ENCODE measurements at places on chromosomes 3 and 15.

DNA sequence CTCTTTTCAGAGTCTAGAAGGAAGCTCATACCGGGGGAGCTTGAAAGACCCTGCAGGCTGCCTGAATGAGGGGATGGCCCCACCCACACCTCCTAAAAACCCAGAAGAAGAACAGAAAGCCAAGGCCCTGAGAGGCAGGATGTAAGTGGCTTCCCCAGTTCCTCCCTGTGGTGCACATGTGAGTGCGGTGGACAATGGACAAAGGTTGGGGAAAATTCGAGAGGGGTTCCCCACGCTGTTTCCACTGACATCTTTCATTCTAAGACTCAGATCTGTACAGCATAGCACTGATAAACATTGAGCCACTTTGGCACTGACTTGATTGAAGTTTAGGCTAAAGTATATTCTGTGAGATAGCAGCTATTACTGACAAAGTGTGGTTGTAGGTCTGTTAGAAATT is 79.5 kb upstream of the UMPS start:
- no peak for DNase-seq

GRCh38 chr15:90482124-90483011 is 47.4 kb upstream of the CRTC3 start:
- DNase-seq: no peak

GRCh38 chr3:54714035-54714434 is 213.8 kb downstream of the LRTM1 start:
- DNase-seq: no peak

- no peak for DNase-seq
These were observed 114.0 kb downstream of the FNDC3B start for GRCh38 chr3:172153335-172153861.

DNA sequence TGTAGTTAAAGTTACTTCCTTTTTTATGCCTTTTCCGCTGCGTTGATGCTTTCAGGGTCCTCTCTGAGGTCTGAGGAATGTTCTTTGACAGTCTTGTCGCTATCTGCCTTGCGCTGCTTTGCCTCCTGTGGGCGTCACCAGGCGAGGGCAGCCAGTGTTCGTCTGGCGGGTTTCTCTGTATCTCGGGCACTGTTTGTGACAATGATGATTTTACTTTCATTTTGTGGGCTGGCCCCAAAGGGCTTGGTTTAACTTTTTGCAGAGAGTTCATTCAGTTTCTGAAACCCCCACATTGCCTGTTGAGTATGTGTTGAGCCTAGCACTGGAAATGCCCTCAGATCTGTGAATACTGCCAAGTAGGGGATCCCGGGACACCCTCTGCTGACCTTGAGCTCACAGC is 24.6 kb upstream of the SACM1L start:
- no peak for DNase-seq

GRCh38 chr3:67947808-67948508 is 293.5 kb upstream of the SUCLG2 start:
- peak; percentile 6 for DNase-seq

- no peak for DNase-seq
These were observed 70.3 kb downstream of the NUP210 start for GRCh38 chr3:13349823-13350222.

- DNase-seq: no peak
These were observed 116.1 kb upstream of the KLHL25 start for GRCh38 chr15:85910834-85911233.

GRCh38 chr15:68249058-68249713 is 19.7 kb upstream of the CLN6 start:
- no peak for DNase-seq

DNA sequence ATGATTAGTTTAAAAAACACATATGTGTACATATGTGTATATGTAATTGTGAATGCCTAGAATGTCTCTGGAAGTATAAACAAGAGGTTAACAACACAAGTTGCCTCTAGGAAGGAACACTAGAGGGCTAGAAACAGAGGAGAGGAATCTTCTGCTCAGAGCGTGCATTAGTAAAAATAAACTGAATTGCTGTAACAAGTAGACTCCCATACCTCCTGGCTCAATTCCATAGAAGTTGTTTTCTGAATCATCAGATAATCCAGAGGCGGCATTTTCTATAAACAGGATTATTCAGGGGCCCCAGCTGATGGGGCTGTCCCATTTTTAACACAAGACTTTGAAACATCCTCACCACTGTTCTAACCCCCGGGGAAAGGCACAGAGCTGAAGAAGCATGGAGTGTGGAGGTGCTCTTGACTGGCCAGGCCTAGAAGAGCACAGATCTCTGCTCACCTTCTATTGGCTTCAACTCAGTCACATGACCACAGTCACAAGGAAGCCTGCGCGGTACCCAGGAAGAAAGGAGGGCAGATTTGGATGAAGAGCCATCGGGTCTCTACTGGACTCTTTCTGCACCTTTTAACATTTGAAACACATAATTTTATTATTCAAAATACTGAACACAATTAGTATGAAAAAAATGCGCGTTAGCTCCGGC is 145.7 kb downstream of the TLE3 start:
- DNase-seq: no peak

GRCh38 chr15:46280762-46281542 is 646.1 kb downstream of the SQOR start:
- peak; percentile 72 for DNase-seq

DNA sequence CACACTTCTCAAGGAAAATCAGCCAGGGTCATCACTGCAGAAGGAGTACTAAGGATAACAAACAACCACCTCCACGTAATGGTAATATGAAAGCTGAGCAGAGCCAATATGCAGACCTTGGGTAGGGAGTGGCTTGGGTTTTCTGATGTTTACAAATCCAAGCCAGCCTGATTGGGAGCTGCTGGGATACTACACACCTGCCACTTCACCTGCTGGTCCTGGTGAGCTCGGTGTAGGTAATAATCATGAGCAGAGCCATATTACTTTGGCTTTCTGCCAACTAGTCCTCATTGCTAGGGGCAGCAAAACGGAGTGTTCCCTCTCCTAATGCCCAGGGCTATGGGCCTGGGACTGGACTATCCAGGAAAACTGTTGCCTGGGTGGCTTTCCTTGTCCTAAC is 433.5 kb upstream of the PPP2R3A start:
- no peak for DNase-seq

DNA sequence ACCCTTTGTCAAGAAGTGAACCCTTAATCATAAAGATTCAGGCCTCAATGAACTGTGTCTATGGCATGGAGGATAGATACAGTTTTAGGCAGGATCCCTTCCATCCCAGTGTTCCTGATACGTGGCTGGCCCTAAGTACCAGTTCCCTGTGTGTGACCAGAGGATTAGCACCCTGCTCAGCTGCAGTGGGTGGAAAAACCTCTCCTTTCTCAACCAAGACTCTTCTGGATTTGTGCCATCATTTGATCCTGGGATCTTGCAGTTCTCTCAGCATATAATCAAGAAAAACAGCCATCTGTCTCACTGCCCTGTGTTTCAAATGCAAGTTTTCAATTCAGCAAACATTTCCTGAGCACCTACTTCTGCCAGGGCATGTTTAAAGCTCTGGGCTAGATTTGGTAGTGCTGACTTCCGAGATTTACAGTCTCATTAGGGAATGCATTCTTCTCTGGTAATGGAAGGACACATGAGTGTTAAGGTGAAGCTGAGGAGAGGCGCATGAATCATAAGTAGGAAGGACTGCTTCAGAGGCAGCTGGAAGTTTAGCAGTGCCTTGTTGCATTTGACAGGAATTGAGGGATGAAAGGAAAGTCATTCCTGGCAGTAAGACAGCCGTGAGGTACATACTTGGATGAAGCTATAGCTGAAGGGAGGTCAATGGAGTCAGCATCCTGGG is 388.3 kb downstream of the MFSD1 start:
- no peak for DNase-seq

DNA sequence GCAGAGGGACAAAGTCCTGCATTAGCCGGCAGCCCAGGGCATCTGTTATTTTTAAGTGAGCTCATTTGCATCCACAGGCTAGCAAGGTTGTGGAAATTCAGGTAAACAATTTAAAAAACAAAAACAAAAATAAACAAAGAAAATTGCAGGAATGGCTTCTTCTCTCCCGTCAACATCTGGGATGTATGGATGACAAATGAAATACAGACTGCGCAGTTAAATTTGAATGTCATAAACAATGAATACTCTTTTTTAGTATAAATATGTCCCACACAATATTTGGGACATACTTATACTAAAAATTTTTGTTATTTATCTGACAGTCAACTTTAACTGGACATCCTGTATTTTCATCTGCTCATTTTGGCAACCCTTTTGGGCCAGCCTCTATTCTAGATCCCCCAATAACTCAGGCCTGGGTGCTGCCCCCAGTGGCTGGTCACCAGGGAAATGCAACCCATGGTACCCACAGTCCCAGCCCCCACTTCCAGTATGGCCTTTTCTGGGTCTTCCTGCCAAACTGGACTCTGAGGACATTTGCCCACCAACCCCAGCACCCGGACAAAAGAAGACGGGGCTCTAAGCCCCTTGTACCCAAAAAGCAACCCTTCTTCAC is 12.7 kb downstream of the GRM2 start:
- DNase-seq: no peak

- no peak for DNase-seq
These were observed 307.1 kb downstream of the RAP2B start for GRCh38 chr3:153469162-153469561.

- no peak for DNase-seq
These were observed 44.5 kb downstream of the TYRO3 start for GRCh38 chr15:41603411-41603935.
